ENCODE measurements at places on chromosomes 6 and 20.

GRCh38 chr6:148146717-148147462 is 195.7 kb upstream of the SASH1 start:
- DNase-seq: no peak

- DNase-seq: no peak
Measured at GRCh38 chr6:12189661-12190060, 100.5 kb upstream of the EDN1 start.

DNA sequence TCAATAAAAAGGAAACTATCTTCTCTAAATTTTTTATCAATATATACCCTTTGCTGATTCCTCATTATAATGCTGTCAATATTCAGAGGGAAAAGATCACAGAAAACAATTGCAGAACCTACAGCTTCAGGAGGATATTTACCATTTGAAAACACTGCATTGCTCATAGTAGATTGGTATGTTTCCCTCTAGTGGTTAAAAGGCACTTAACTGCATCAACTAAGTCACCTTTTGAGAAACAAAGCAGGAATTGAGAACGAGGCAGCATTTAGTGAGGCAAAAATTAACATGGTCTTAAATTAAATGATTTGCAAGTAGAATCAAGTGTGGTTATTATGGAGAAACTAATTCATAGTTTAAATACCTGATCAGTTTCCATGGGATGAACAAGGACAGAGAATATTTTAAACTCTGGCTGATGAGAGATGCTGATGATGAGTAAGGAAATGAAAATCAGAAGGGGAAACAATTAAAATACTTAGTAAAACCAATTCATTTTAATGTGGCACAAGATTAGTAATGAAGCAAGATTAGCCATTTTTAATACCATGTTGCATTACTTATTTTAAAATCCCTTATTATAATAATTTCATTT is 642.1 kb downstream of the EPHA7 start:
- DNase-seq: peak; percentile 13

DNA sequence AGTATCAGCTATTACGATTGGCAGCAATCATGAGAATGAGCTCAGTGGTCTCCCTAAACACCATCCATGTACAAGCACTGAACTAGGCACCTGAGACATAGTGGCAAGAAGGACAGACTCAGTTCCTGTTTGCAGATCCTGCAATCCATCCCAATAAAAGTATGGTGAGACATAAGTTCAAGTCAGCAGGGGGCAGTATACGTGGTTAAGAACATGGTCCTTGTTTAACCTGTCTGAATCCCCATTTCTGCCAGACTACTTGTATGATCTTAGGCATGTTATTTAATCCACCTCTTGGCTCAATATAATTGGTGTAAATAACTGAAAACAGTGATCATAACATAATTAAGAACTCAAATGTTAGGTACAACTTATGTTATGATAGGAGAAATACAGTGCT is 33.2 kb upstream of the PNISR start:
- DNase-seq: peak; percentile 31

- peak; percentile 31 for DNase-seq
Measured at GRCh38 chr6:102853249-102853955, 1459.9 kb downstream of the GRIK2 start.

GRCh38 chr6:47203266-47203937 is 106.3 kb downstream of the TNFRSF21 start:
- DNase-seq: no peak

GRCh38 chr6:38337819-38338465 is 301.8 kb downstream of the BTBD9 start:
- DNase-seq: no peak

- no peak for DNase-seq
Measured at GRCh38 chr6:37160922-37161778, 8.8 kb upstream of the PIM1 start.

DNA sequence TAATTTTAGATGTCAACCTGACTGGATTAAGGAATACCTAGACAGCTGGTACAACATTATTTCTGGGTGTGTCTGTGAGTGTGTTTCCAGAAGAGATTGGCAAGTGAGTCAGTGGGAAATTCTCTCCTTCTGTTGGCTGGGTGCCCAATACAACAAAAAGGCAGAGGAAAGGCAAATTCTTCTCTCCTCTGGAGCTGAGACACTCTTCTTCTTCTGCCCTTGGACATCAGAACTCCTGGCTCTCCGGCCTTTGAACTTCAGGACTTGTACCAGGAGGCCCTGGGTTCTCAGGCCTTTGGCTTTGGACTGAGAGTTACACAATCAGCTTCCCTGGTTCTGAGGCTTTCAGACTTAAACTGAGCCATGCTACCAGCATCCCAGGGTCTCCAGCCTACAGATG is 7.8 kb upstream of the BTN3A1 start:
- peak; percentile 53 for DNase-seq

DNA sequence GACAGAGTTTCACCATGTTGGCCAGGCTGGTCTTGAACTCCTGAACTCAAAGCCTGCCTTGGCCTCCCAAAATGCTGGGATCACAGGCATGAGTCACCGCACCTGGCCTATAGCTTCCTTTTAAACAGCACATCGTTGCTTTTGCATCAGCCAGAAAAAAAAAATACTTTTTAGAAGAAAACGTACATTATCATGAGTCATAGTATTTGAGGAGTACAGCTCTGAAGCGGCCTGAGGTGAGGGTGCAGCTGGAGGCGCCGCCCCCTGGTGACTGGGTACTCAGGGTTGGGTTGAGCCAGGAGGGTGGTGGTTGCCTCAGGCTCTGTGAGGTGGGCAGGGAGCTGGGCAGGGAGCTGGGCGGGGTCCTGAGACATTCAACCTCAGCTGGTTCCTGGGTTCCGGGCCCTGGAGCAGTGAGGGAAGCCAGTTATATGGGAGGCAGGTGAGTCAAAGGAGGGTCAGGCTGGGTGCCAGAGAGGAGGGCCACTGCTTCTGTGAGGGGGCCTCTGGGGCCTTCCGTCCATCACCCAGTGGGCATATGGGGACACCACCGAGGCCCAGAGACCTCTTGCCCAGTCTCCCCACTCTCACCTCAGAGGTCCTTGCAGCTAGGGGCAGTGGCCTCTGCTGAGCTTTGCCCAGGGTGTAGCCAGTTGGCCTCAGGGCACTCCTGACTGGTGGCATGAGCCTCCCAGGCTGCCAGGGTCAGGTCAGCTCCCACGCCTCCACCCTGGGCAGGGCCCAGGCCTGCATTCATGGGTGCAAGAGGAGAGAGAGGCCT is 11.7 kb upstream of the ID1 start:
- DNase-seq: peak; percentile 97

GRCh38 chr6:77653816-77654215 is 977 bp downstream of the MEI4 start:
- DNase-seq: no peak

DNA sequence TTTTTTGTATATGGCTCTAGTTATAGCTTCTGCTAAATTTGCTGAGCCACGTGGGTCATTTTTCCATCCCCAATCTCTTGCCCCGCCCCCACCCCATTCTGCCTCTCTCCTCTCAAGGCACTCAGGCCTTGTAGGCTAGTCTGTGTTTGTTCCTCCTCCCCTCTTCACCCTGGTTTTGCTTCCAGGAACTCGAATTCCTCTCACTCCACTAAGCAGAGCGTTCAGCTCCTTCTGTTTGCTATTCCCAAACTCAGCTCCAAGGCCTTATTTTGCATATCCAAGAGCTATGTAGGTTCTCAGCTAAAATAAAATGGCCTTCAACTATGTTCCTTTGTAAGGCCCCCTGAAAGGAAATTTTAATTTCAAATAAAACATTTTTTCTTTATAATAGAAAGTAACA is 1293.7 kb downstream of the EPHA7 start:
- DNase-seq: no peak

DNA sequence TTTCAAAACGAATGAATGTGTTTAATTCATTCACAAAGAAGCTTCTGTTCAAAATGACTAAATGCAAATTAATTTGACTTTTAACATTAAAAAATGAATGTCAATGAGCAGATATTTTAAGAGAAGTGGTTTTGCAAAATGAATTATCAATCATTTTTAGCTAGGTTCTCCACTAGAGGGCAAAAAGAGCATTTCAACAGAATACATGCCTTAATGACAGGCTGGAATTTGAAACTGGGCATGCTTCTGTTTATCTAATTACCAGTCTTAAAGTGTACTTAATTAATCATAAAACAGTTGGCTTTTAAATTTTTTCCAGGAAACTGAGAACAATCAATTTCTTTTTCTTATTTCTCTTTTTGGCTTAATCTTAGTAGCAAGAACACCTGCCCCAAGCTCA is 63.8 kb upstream of the TINAG start:
- DNase-seq: peak; percentile 48
